ENCODE measurements at places on chromosomes 7 and 10.

DNA sequence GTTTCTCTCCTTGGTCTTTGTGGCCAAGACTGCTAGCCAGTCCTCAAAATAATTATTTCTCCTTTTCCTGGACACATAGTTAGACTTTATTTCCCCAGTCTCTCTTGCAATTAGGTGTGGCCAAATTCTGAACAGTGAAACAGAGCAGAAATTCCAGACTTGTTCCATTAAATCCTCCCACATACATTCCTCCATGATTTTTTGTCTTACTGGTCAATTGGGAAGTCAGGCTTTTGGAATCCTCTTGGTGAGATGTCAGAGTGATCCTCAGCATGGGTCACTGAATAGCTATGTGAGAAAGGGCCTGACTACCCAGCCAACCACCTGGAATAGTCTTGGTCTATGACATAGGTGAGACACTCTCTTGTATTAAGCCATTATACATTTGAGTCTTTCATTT, 164.2 kb downstream of the DGKI start:
- H3K27me3 ChIP-seq: no peaks in the 10 kb centered on the region
- no peak overlapping the region for H3K27ac ChIP-seq
- no peaks in the 10 kb centered on the region for H3K36me3 ChIP-seq
- H3K4me1 ChIP-seq: no peaks in the 10 kb centered on the region

DNA sequence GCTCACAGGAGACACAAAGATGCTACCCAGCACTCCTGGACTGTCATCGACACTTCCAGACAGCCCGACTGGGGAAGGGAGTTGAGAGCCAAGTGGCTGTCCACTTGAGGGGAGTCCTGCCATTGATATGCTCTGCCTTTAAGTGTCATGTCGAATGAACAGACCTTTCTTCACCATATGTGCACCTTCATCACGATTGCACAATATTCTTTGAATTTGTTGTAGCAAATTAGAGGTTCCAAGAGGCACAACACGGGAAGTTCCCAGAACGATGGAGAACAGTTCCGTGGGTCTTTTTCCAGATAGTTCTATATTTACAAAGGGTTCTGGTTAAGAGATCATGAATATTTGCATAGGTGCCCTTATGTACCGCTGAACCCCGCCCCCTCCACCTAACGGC, 16.0 kb downstream of the SLC18A2 start:
- peaks cover 15% of the 10 kb centered on the region for H3K27me3 ChIP-seq
- H3K4me1 ChIP-seq: peaks cover 5% of the 10 kb centered on the region
- no peak overlapping the region for H3K4me3 ChIP-seq
- no peak overlapping the region for H3K27ac ChIP-seq
- no peaks in the 10 kb centered on the region for H3K36me3 ChIP-seq
- no peak for DNase-seq

GRCh38 chr10:35355971-35356724, 19.8 kb downstream of the CCNY start:
- peak overlapping the region; percentile 1 for H3K4me3 ChIP-seq
- DNase-seq: no peak
- peaks cover 12% of the 10 kb centered on the region for H3K36me3 ChIP-seq

DNA sequence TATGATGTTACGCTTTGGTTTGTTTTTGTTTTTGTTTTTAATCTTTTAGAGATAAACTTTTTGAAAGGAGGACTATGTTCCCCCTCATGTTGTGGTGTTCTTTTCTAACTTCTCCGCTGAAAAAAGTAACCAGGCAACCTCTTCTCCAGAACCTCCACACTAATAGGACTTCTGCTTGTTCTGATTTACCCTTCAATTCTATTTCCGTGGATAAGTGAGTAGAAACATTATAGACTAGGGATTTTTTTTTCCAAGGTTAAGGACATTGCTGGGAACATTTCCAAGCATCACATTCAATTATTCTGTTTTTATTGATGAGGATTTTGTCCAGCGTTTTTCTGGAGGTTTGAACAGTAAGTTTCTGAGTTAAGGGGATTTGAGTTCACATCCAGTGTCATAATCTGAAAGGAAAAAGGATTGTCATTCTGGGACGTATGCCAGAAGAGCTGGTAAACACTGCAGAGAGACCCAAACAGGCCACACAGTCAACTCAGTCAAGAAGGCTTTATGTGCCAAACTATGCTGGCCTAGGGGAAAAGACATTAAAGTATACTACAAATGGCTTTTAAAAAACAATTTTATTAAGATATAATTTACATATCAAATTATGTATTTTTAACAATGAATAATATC, 28.3 kb upstream of the RALA start:
- H3K27me3 ChIP-seq: no peaks in the 10 kb centered on the region
- no peak overlapping the region for H3K27ac ChIP-seq
- peaks cover 28% of the 10 kb centered on the region for H3K4me1 ChIP-seq
- no peak for DNase-seq

DNA sequence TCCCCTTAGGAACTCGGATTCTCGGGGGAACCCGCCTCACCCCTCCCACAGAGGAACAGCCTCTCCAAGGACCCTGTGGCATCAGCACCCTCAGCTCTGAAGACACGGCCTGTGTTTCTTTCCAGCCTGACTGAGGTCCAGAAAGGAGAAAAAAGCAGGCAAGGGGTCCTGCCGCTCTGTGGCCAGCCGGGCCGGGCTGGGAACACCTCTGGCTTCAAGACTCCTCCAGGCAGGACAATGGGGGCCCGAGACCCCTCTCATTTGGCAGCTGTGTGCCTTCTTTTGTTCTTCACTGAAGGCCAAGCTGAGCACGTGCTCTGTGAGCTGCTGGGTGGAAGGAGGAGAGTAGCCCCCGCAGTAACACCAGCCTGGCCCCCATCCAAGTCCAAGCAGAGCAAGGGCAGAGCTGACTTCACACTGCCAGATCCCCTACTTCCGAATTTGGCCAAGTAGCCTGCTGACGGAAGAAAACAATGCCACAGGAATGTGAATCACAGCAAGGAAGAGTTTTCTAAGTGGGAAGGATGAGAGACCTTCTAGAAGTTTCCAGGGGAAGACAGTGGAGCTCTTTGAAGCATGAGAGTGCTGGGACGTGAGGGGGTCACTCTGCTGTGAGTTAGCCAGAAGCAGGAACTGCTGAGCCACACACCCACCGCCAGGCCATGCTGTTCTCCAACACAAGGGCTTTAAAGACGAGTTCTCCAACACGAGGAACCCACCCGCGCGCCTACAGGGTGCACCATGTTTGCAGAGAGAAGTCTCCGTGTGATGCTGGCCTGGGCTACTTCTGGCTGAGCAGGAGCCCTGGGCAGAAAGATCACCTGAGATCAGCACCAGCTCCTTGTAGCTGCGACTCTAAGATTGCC, 3.1 kb downstream of the CNPY1 start:
- no peak overlapping the region for H3K4me3 ChIP-seq
- no peak for DNase-seq
- no peaks in the 10 kb centered on the region for H3K36me3 ChIP-seq
- peaks cover 6% of the 10 kb centered on the region for H3K27me3 ChIP-seq

DNA sequence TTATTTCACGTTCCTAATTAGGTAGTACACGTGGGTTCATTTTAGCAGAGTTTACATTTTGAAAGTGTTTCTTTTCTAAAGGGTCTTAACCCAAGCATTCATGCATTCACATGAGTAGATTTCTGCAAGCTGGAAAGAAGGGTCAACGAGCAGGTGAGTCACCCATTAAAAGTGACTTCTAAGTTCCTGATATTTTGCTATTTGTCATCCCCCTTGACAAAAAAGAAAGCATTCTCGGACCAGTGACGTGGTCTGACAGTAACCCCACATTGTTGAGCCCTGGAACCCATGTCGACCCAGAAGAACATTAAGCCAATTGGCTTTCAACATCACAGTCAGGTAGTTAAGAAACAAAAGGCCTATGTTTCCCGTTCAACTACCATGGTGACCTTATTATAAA, 49.6 kb downstream of the ABCB5 start:
- no peak for DNase-seq
- H3K27me3 ChIP-seq: no peaks in the 10 kb centered on the region
- H3K27ac ChIP-seq: no peak overlapping the region
- no peak overlapping the region for H3K4me3 ChIP-seq

DNA sequence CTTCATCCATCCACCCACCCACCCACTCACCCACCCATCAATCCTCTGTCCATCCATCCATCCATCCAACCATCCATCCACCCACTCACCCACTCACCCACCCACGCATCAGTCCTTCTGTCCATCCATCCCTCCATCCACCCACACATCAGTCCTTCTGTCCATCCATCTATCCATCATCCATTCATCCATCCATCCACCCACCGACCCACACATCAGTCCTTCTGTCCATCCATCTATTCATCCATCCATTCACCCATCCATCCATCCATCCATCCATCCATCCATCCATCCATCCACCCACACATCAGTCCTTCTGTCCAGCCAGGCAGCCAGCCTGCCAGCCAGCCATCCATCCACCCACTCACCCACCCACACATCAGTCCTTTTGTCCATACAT, 15.8 kb upstream of the GRIFIN start:
- H3K27me3 ChIP-seq: peaks cover 13% of the 10 kb centered on the region
- no peak overlapping the region for H3K4me3 ChIP-seq
- H3K4me1 ChIP-seq: no peaks in the 10 kb centered on the region
- H3K27ac ChIP-seq: no peak overlapping the region
- no peaks in the 10 kb centered on the region for H3K36me3 ChIP-seq
- DNase-seq: no peak

GRCh38 chr7:126185959-126186580, 1066.7 kb downstream of the GRM8 start:
- H3K27ac ChIP-seq: no peak overlapping the region
- DNase-seq: no peak
- H3K36me3 ChIP-seq: no peaks in the 10 kb centered on the region

DNA sequence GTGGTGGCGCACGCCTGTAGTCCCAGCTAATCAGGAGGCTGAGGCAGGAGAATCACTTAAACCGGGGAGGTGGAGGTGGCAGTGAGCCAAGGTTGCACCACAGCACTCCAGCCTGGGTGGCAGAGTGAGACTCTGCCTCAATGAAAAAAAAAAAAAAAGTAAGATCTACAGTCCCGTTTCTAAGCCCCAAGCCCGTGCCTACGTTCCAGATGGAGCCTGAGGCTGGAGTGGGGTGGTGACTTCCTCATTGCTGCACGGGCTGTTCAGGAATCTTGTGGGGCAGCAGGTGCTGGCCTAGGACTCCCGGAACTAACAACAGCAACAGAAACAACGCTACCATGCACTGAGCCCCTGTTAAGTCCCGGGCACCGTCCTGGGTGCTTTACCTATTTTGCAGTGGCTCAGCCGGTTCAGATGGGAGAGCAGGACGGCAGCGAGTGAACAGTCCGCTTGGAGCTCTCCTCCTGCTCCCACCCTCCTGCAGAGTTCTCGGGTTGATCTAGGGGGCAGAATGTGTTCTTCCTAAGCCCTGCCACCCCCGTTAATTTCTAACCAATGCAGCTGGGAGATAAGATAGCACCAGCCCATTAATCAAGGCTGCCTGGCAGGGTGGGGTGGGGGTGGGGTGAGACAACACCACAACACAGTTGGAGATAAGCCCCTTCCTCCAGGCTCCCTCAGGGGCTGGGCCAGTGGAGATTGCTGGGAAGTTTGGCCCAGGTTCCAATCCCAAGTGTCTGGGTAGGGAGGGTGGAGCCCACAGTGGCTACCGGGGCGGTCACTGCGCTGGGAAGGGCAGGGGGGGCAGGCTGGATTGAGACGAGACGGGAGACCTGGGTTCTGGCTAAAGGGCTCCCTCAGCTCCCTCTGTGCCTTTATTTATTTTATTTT, 17.0 kb upstream of the SFRP5 start:
- DNase-seq: no peak
- H3K36me3 ChIP-seq: no peaks in the 10 kb centered on the region
- H3K27ac ChIP-seq: no peak overlapping the region
- H3K27me3 ChIP-seq: peaks cover 2% of the 10 kb centered on the region

GRCh38 chr7:37379546-37380277, 69.0 kb downstream of the ELMO1 start:
- no peak overlapping the region for H3K27ac ChIP-seq
- no peak overlapping the region for H3K4me3 ChIP-seq
- no peaks in the 10 kb centered on the region for H3K27me3 ChIP-seq
- H3K36me3 ChIP-seq: peaks cover 12% of the 10 kb centered on the region
- no peak for DNase-seq

- H3K27me3 ChIP-seq: no peaks in the 10 kb centered on the region
- H3K4me1 ChIP-seq: peaks cover 33% of the 10 kb centered on the region
- peaks cover 79% of the 10 kb centered on the region for H3K36me3 ChIP-seq
- H3K27ac ChIP-seq: no peak overlapping the region
Measured at GRCh38 chr7:48101968-48102367, 12.9 kb downstream of the UPP1 start.

DNA sequence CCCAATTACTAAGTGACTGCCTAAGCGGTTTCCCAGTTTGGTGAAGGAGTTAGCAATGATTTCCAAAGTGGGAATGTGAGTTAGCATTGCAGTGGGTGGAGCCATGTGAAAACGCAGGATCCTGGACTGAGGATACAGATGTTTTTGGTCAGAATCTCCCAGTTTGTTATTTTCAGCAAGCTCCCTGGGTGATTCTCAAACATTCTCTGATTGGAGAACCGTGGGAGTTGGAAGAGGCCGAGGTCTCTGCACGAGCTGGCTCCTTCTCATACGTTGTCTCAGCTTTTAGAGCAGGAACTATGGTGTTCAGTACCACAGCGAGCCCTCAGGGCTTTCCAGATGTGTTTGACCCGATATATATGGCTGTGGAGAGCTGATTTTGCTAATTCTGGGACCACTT, 396.5 kb upstream of the NPVF start:
- DNase-seq: no peak
- no peak overlapping the region for H3K4me3 ChIP-seq
- H3K27ac ChIP-seq: no peak overlapping the region
- H3K27me3 ChIP-seq: peaks cover 2% of the 10 kb centered on the region

- peaks cover 3% of the 10 kb centered on the region for H3K4me1 ChIP-seq
- DNase-seq: no peak
- H3K36me3 ChIP-seq: no peaks in the 10 kb centered on the region
- no peak overlapping the region for H3K4me3 ChIP-seq
Measured at GRCh38 chr10:123249894-123250293, 95.7 kb downstream of the BUB3 start.

- H3K36me3 ChIP-seq: peaks cover 4% of the 10 kb centered on the region
- no peaks in the 10 kb centered on the region for H3K27me3 ChIP-seq
- H3K4me3 ChIP-seq: no peak overlapping the region
- peaks cover 6% of the 10 kb centered on the region for H3K4me1 ChIP-seq
- H3K27ac ChIP-seq: no peak overlapping the region
Measured at GRCh38 chr10:11424456-11425295, 186.8 kb downstream of the USP6NL start.

DNA sequence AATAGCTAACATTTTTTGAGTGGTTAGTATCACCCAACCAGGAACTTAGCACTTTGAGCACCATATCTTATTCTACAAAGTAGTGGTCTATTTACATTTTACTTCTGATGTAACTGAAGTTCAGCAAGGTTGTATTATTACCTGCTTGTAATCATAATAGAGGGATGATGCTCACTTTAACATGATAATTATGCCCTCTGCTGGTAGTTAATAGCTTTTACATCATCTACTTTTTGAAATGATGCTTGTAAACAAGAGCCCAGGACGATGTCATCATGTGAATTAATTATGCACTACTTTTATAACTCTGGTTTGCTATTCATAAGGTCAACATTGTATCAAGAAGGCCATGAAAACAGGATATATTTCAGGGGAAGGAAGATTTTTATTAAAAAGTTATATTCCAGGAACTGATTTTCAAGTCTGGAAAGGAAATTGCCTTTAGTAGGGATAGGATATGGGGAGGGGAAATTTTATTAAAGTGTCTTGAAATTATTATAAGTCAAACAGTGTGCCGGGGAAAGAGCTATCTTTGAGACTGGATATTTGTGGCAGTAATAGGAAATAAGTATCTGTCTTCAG, 80.3 kb upstream of the SCIN start:
- no peak for DNase-seq
- peaks cover 6% of the 10 kb centered on the region for H3K27me3 ChIP-seq
- H3K36me3 ChIP-seq: no peaks in the 10 kb centered on the region
- H3K27ac ChIP-seq: no peak overlapping the region

- peaks cover 2% of the 10 kb centered on the region for H3K4me1 ChIP-seq
- no peak overlapping the region for H3K4me3 ChIP-seq
- H3K27me3 ChIP-seq: peaks cover under 1% of the 10 kb centered on the region
- no peaks in the 10 kb centered on the region for H3K36me3 ChIP-seq
Measured at GRCh38 chr10:23065181-23065948, 30.0 kb upstream of the MSRB2 start.

Measured in activated CD8-positive, alpha-beta T cell treated with anti-CD3 and anti-CD28 coated beads, Interleukin-2, amount 10 ng/mL, durations not matched to agents 7 days and 5 days (primary cell).